ENCODE measurements at places on chromosomes 1 and 21. TPM values are rescaled to one million over a fixed set of nuclear protein-coding genes. Genes with fewer than 3 reads are reported as not detected.
A peak's percentile ranks its signal among the peaks of the same experiment; 100 is the strongest.

GRCh38 chr1:101697072-101697471 lies 299.7 kb downstream of the OLFM3 start:
- no peaks in the 10 kb centered on the region for H3K36me3 ChIP-seq
- H3K4me1 ChIP-seq: no peaks in the 10 kb centered on the region
- no peak overlapping the region for H3K4me3 ChIP-seq
- no peak for DNase-seq
- H3K27me3 ChIP-seq: no peaks in the 10 kb centered on the region
- H3K27ac ChIP-seq: no peak overlapping the region

- no peak overlapping the region for H3K27ac ChIP-seq
- no peak for DNase-seq
- no peak overlapping the region for H3K4me3 ChIP-seq
- H3K4me1 ChIP-seq: no peaks in the 10 kb centered on the region
Measured at GRCh38 chr1:40341491-40342380, 24.6 kb upstream of the COL9A2 start.

RPS6KA1 gene
- total RNA-seq: 9.6 TPM

DNA sequence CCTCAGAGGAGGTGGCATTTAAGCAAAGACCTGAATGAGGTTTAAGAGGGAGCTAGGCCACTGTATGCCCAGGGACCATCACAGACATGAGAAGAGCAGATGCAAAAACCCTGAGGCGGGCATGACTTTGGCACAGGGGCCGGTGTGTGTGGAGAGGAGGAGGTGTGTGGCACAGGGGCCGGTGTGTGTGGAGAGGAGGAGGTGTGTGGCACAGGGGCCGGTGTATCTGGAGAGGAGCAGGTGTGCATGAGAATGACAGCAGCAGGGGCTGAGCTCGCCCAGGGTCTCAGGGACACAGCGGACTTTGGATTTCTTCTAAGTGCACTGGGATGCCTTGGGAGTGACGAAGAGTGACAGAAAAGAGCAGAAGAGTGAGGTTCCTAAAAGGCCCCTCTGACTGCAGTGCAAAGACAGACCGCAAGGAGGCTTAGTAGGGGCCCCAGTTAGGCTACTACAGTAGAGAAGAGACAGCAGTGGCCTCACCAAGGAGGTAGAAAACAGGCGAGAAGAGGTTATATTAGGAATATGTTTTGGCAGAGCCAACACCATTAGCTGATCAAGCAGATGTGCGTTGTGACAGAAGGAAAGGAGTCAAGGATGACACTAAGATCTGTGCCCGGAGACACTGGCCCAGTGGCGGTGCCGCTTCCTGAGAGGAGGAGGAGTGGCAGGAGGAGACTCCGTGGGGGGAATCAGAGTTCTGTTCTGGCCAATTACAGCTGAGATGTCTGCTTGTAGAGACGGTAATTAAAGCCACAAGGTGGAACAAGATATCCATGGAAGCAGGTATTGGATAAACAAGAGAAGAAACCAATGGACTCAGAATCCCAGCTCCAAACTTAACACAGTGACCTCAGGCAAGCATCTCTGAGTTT lies 18.4 kb downstream of the ZBTB17 start:
- no peaks in the 10 kb centered on the region for H3K36me3 ChIP-seq
- H3K4me1 ChIP-seq: peaks cover 33% of the 10 kb centered on the region
- peak overlapping the region; percentile 64 for H3K27ac ChIP-seq
- no peak for DNase-seq

GRCh38 chr1:154975409-154976059 lies 1.1 kb downstream of the CKS1B start:
- H3K27me3 ChIP-seq: no peaks in the 10 kb centered on the region
- no peak for DNase-seq
- H3K27ac ChIP-seq: peak overlapping the region; percentile 99

DNA sequence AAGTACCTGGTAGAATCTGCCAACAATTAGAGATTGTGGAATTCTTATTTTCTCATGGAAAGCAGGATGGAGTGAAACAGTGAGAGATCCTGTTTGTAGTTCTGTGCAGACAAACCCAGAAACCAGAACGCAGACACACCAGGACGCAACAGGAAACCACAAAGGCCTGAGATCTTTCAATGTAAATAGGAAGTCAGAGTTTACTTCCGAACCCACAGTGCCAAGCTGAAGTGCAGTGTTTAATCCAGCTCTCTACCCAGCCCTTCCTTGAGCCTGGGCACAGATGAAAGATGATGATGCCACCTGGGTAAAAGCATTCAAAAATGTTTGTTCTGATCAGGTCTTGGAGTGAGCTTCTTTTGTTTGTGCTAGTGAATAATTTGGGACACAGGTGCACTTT lies 244.2 kb upstream of the HOOK1 start:
- H3K27ac ChIP-seq: no peak overlapping the region
- no peak overlapping the region for H3K4me3 ChIP-seq
- DNase-seq: no peak
- H3K27me3 ChIP-seq: no peaks in the 10 kb centered on the region

- no peaks in the 10 kb centered on the region for H3K4me1 ChIP-seq
- H3K36me3 ChIP-seq: no peaks in the 10 kb centered on the region
- no peak for DNase-seq
- H3K27ac ChIP-seq: no peak overlapping the region
Measured at GRCh38 chr1:244386595-244386994, 65.1 kb downstream of the ADSS2 start.

Data from ascending aorta (tissue), 2 donors.